ENCODE measurements at places on chromosomes 3 and 15.

DNA sequence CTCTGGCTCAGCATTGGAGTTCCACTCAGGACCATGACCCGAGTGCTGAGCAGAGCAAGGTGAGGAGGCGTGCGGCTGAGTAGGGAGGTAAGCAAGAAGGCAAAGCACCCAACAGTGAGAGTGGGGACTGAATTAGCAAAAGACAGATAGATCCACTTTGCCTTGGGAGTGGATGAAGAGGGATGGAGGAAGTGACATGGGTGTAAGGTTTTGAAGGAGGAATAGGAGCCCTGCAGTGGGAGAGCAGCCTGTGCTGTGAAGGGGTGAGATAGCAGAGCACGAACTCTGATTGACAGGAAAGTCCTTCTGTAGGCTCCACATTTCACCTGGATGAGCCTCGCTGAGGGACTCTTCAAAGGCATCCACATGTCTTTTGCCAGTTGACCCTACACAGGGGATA, 522.6 kb downstream of the NTRK3 start:
- DNase-seq, result no peak

- no peak for DNase-seq
Observed at GRCh38 chr3:52891615-52892081, 5.7 kb downstream of the STIMATE start.

GRCh38 chr3:119308355-119308754, 14.2 kb downstream of the ARHGAP31 start:
- DNase-seq, result no peak

GRCh38 chr3:174377684-174378083, 481.4 kb upstream of the NAALADL2 start:
- no peak for DNase-seq
